ENCODE measurements at places on chromosomes 2 and 18. TPM values are rescaled to one million over a fixed set of nuclear protein-coding genes. Genes with fewer than 3 reads are reported as not detected.

Gene ARHGAP15
- total RNA-seq: 56.2 TPM

GRCh38 chr2:241232736-241233575 lies 44.5 kb downstream of the ANO7 start:
- peaks cover 72% of the 10 kb centered on the region for H3K36me3 ChIP-seq
- DNase-seq: no peak
- H3K4me1 ChIP-seq: peaks cover 3% of the 10 kb centered on the region
- H3K27ac ChIP-seq: peak overlapping the region; percentile 38
- H3K4me3 ChIP-seq: no peak overlapping the region

- DNase-seq: no peak
- peaks cover 5% of the 10 kb centered on the region for H3K27me3 ChIP-seq
- peaks cover 3% of the 10 kb centered on the region for H3K4me1 ChIP-seq
- H3K27ac ChIP-seq: no peak overlapping the region
Observed at GRCh38 chr2:172048508-172049503, 36.5 kb upstream of the DLX1 start.

DNA sequence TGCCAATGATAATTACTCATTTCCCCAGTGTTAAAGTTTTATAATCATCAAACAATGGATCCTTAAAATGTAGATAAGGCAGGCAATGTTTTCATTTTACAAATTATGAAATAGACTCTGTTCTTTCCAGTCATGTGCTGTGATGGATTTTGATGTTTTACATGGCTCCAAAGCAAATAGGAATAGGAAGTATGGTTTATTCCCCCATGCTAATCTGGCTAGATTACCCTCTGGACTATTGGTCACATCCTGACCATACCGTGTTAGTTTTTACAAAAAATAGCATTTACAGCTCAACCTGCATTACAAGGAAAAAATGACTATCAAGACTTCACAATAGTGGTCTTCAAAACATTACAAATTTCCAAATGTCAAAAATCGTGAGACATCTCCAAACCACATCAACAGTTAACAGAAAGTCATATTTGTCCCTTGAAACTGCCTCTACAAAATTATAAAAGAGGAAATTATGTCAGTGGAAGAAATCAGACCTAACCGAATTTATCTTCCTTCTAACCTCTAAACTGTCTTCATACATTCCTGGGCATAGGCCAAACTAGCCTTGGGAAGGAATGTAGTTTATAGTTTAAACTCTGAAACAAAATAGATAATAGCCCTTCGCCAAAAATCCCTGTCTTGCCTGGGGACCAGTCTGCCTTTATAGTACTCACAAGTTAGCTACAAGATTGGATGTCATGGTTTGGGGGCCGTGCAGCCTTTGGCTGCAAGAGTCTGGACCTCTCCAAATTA lies 1941.2 kb upstream of the CELF4 start:
- no peaks in the 10 kb centered on the region for H3K27me3 ChIP-seq
- H3K4me1 ChIP-seq: no peaks in the 10 kb centered on the region
- no peak overlapping the region for H3K4me3 ChIP-seq
- H3K27ac ChIP-seq: no peak overlapping the region
- no peak for DNase-seq

- H3K4me3 ChIP-seq: no peak overlapping the region
- H3K36me3 ChIP-seq: no peaks in the 10 kb centered on the region
- no peak overlapping the region for H3K27ac ChIP-seq
Observed at GRCh38 chr2:200695191-200695590, 109.4 kb downstream of the AOX1 start.

Gene ERBB4
- total RNA-seq: not detected

- H3K36me3 ChIP-seq: no peaks in the 10 kb centered on the region
- no peak overlapping the region for H3K27ac ChIP-seq
- DNase-seq: no peak
- H3K27me3 ChIP-seq: no peaks in the 10 kb centered on the region
- no peaks in the 10 kb centered on the region for H3K4me1 ChIP-seq
- no peak overlapping the region for H3K4me3 ChIP-seq
Observed at GRCh38 chr2:236340251-236340650, 76.0 kb upstream of the ASB18 start.

- no peaks in the 10 kb centered on the region for H3K36me3 ChIP-seq
- DNase-seq: no peak
- H3K4me1 ChIP-seq: no peaks in the 10 kb centered on the region
- no peaks in the 10 kb centered on the region for H3K27me3 ChIP-seq
- no peak overlapping the region for H3K27ac ChIP-seq
Observed at GRCh38 chr2:233799716-233800115, 21.6 kb downstream of the MROH2A start.

Gene PLGLB1
- total RNA-seq: 0.85 TPM
